ENCODE measurements at places on chromosomes 1 and 21.

DNA sequence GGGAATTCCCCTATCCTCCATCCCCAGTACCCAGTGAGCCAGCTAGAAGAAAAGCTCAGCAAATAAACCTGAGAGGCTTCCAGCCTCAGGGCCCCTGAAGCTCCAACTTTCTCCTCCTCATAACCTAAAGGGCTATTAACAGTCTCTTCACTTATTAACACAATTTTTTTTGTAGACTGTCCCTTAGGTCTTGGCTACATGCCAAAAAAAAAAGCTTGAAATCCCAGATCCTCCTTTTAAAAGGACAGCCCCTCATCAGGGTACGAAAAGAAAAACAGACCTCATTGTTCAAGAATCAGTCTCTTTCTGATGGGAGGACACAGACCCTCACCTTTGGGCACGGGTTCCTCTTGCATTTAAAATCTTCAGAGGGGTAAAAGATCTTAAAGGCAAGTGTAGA is 72.8 kb upstream of the CD1D start:
- DNase-seq = no peak

- no peak for DNase-seq
Measured at GRCh38 chr21:35727830-35728229, 332.5 kb downstream of the SETD4 start.

- no peak for DNase-seq
Measured at GRCh38 chr1:77024500-77024899, 157.2 kb downstream of the ST6GALNAC5 start.

DNA sequence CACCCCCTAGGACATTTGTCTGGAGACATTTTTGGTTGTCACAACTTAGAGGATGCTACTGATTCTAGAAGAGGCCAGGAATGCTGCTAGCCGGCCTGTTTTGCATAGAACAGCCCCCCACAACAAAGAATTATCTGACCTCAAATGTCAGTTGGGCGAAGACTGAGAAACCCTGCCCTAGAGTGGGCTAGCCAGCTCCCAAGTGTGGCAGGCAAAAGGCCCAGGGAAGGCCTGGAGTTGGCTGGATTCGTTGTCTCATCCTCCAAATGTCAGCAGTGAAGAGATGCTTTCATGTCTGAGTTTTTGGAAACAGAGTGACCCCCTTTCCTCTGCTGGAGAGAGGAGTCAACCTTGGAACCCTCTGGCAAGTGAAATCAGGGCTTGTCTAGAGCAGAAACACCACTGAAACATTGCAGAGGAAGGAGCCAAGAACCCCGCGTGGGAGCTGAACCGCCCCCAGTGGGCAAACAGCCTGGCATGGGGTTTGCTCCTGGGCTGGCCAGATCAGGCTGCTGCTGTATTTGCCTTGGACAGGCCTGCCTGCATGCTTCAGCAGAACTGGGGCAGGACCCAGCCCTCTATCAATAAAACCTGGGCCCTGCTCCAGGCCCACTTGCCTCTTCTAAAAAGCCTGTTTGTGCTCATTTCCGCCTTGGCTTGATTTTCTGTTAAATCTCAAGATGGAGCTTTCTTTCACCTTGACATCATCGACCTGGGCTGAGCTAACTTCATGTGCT is 32.9 kb downstream of the RASSF5 start:
- DNase-seq = no peak

- DNase-seq = no peak
Measured at GRCh38 chr1:2115008-2115641, 64.9 kb downstream of the PRKCZ start.

DNA sequence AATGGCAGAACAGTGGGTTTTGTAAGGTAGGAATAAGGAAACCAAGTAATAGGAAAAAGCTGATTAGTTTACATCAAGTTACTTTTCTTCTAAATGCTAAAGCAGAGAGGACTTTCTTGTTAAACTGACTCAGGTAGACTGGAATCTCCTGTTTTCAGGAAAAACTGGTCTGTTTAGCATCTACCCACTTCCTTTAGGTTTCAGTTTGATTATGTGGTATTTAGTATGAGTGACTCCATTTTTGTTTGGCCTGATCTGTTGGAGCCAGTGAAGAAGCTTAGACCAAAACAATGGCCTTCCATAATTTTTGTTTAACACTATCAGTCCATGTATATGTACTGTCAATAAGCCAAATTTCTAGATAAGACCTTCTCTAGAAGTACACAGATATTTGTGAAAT is 88.4 kb downstream of the EPB41 start:
- no peak for DNase-seq

DNA sequence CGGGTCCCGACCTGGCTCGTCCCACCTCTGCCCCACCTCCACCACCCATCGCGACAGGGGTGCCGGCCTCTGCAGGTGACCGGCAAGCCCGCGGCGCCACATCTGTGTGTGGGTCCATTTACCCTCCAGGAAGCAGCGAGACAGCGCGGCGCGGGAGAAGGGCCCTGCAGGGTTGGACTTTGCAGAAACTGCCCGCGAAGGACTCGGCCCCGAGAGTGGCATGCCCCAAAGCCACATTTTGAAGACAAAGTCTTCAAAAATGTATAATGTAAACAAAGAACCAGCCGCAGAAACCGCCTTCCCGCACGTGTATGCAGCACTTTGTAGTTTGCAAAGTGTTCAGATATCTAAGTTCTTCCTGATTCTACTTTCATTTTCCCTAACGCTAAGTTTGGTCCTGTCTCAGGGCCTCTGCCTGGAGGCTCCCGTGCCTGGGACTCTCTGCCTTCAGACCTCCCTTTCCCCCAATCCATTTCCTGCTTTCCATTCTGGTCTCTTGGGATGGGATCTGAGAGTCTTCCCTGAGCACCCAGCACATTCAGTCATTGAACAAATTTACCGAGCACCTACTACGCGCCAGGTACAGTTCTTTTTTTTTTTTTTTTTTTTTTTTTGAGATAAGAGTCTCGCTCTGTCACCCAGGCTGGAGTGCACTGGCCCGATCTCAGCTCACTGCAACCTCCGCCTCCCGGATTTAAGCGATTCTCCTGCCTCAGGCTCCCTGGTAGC is 524 bp upstream of the TMCO4 start:
- no peak for DNase-seq

DNA sequence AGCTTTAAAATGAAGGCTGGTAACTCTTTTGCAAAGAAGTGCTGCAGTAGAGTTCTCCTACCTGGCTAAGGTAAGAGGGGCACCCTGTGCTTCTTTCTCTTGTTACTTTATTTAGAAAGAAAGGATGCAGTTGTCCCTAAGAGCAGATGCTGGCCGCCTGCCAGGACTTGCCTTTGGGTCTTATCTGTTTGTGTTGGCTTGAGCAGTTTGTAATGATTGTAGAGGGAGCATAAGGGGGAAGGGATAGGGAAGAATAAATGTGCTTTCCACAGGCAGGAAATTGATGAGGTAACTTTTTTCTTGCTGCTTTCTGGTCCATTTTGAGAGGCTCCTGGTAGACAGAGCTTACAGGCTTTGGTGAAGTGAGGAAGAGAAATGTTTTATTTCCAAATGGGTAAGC is 229.6 kb downstream of the HHAT start:
- DNase-seq = no peak

DNA sequence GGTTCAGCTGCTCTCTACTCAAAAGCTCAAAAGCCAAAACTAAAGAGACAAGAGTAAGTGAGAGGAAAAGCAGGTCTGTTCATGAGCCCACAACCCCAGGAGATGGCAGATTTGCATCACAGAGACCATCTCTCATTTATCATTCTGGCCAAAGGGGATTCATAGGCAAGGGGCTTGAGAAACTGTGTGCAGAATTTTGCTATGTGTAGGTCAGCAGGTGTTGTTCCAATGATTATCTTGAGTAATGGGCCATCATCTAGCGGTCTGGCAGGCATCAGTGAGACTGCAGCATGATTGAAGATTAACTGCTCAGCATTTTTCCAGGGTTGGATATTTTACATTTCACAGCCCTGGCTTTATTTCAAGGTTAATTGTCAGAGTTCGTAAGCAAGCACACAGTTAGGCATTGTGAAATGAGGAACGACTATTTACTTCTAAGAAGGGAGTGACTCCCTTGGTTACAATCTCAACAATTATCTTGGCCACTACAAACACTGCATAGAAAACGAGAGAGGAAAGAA is 1204.6 kb upstream of the TMPRSS15 start:
- DNase-seq = no peak

- no peak for DNase-seq
Measured at GRCh38 chr1:57109247-57109646, 143.4 kb upstream of the C8B start.

GRCh38 chr1:151165738-151166504 is at the start of the genes LYSMD1 and SCNM1:
Gene LYSMD1, minus strand, starts transcription at chr1:151165902. Its CDS starts 644 bp downstream, at chr1:151165258.
Gene SCNM1, plus strand, starts transcription at chr1:151166144. Its CDS starts 9 bp downstream, at chr1:151166153.
- peak; percentile 93 for DNase-seq

- DNase-seq = no peak
Measured at GRCh38 chr1:25820247-25821111, 725 bp downstream of the MTFR1L start.

DNA sequence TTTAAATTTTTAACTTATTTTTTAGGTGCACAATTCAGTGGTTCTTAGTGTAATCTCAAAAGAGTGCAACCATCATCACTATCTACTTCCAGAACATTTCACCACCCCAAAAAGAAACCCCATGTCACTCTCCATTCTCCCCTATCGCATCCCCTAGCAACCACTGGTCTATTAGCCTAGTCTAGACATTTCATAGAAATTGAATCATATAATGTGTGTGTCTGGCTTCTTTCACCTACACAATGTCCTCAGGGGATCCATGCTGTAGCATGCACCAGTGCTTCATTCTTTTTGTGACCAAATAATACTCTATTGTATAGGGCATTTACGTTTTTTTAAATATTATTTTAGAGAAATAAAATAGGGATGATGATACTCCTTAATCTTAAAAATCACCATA is 64.7 kb downstream of the JAK1 start:
- DNase-seq = no peak

DNA sequence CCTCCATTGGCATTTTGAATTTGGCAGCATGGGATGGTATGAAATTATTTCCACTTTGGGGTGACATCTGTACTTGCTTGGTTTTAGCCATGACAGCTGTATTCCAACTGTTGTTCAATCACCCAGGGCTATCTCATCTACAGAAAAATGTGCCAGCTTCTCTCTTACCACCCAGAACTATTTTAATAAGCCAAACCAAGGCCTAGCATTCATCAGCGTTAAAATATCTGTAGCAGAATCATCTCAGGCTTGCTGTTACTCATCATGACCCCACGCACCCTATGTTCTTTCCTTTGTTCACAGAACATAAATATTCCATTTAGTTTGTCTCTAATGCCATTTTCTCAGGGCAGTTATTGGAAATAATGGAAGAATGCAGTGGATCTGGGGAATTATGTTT is 49.8 kb downstream of the GIPC2 start:
- DNase-seq = no peak

DNA sequence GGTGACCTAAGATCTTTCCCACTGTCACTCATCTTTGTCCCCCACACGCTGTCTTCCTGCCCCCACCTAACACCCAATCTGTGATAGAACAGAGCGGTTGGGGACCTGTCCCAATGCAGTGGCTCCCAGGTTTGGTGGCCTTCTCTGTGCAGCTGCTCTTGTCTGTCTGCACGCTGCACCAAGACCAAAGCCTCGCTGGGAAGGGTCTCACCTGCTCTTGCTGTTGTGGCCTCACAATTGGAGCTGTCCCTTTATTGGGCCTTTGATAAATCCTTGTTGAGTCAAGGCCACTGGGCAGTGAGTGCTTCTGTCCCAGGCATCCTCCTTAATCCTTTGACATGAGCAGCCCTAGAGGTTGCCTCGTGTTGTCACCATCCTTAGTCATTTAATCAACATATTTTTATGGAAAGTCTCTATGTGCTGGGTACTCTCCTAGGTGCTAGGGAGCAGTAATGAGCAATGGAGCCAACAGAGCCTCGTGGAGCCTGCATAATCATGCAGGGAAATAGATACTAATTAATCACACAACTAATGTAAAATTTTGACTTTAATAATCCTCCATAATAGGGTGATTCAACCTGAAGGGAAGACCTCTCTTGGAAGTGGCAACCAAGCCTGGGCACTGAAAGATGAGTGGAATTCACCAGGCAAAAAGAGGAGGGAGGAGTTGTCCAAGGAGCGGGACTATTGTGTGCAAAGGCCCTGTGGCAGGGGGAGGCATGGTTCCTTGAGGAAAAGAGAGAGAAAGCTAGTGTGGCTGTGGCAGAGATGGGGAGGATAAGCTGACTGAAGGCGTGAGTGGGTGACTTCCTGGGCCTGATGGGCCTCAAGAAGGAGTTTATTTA is 57.6 kb downstream of the MAN1C1 start:
- DNase-seq = no peak

- no peak for DNase-seq
Measured at GRCh38 chr1:68216089-68216772, 16.1 kb downstream of the WLS start.

DNA sequence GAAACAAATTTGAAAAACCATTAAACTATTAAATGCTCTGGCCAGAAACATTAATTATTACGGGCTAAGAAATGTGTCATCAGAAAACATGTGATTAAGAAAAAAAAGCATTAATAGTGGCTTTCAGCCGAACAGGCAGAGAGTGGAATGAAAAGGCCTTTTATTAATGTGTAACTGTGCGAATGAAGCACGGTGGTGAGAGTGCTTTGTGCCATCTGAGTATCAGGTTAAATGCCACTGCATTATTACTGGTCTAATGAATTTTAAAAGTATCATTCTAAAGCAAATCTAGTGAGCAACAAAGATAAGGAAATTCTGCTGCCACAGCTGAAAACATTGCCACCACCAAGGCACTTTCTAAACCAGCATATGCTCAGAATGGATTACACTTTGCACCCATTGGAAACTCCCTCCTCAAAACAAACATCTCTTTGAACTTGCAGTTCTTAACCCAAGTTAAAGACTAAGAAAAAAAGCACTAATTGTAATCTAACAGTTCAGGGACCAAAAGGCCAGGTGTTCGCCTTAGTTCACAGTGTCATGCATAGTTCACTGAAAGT is 30.0 kb upstream of the SSX2IP start:
- no peak for DNase-seq

- DNase-seq = no peak
Measured at GRCh38 chr1:223724376-223724775, 12.0 kb downstream of the CAPN2 start.

- no peak for DNase-seq
Measured at GRCh38 chr1:119827010-119827409, 15.8 kb upstream of the REG4 start.

GRCh38 chr1:229150518-229150917 is 120.4 kb upstream of the RAB4A start:
- no peak for DNase-seq

- no peak for DNase-seq
Measured at GRCh38 chr1:54153535-54154439, 987 bp upstream of the CDCP2 start.

GRCh38 chr1:204258213-204259115 is 44.7 kb upstream of the GOLT1A start:
- no peak for DNase-seq

DNA sequence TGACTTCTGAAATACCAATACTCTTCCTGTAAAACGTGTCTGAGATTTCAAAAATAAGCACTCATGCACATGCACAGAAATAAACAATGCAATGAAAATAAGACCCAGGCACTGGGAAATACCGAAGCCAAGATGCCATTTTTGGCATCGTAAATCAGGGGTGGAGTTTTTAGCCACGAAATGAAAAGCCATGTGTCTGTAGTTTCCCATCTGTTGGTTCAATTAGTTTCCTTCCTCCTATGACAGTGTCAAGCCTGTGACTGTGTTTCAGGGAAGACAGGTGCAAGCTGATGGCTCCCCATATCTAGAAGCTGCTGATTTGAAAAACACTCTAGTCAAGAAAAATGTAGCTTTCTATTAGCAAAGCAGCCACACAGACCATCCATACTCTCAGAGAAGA is 480.4 kb upstream of the CAMK1G start:
- DNase-seq = no peak

GRCh38 chr1:106600626-106601025 is 455.8 kb upstream of the PRMT6 start:
- DNase-seq = no peak
